ENCODE measurements at places on chromosomes 2 and 18.

DNA sequence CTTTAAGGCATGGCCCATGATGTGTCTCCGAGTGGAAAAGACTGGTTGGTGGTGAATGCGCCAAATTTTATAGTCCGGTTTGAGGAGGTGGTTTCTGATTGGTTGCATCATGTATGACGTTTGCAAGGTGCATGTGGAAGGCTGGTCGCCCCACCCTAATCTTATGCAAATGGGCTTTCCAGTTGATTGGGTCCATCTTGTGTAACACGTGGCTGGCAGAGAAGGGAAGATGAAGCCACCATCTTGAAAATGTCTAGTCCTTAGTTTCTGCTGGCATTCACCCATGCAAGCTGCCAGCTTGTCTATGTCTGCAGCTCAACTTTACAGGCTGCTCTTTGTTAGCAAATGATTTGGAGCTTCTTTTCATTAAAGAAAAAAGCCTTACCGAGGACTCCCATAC is 132.2 kb downstream of the PIK3C3 start:
- no peak for DNase-seq

GRCh38 chr18:48308027-48308635 is 101.1 kb downstream of the ZBTB7C start:
- DNase-seq = no peak

- DNase-seq = no peak
These were observed 181.3 kb downstream of the INSIG2 start for GRCh38 chr2:118269408-118270051.

DNA sequence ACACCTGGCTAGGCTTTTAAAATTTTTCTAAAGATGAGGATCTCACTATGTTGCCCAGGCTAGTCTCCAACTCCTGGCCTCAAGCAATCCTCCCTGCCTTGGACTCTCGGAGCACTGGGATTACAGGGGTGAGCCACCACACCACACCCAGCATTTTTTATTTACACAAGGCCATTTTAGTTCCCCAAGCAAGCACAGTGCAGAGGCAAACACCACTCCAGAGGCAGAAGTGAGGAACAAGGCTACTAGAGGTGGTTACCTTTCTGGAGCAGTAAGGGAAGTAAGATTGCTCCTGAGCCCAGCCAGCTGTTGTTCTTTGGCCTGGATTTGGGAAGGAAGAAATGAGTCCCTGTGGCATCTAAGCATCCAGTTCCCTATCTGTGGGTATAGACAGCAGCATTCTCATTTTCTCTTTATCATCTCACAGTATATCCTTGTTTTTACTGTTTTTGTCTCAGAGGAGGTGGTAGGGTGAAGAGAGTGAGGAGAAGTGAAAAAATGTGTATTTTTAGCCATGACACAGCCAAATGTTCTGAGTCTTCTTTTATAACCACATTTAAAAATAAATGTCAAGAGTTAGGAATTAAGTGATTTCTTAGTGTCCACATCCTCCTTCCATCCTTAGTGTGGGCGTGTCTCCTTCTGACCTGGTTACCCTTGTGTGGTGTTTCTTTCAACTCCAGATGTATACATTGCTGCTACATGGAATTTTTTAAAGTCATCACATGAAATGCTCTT is 10.5 kb upstream of the TTC39C start:
- DNase-seq = no peak

- no peak for DNase-seq
These were observed 6.5 kb downstream of the IL1B start for GRCh38 chr2:112829961-112830681.

DNA sequence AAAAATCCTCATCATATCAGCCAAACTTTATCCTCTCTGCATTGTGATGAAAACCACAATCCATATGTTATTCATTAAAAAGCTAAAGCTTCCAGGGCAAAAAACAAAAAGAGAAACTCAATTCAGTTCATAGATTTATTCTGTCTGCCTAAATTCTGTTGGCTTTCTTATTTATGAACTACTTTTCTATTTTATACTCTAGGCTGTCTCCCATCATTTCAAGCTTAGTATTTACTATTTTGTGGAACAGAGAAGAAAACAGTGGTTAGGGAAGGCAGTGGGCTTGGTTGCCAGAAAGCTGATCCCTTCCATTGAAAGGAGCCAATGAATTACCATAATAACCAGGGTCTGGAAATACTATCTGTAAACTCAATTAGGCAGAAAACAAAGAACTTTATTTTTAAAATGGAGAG is 71.8 kb downstream of the RAPH1 start:
- DNase-seq = no peak

DNA sequence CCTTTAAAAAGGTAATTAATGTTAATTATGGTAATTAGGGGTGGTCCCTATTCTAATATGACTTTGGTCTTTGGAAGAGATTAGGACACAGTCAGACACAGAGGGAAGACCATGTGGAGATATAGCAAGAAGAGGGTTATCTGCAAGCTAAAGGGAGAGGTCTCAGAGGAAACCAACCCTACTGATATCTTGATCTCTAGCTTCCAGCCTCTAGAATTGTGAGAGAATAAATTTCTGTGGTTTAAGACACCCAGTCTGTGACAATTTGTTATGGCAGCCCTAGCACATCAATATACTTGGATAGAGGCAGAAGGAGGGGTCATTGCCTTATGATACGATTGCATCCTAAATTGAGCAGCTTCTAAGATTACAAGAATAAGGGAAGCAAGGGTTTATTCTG is 21.3 kb upstream of the NT5C1B start:
- no peak for DNase-seq

DNA sequence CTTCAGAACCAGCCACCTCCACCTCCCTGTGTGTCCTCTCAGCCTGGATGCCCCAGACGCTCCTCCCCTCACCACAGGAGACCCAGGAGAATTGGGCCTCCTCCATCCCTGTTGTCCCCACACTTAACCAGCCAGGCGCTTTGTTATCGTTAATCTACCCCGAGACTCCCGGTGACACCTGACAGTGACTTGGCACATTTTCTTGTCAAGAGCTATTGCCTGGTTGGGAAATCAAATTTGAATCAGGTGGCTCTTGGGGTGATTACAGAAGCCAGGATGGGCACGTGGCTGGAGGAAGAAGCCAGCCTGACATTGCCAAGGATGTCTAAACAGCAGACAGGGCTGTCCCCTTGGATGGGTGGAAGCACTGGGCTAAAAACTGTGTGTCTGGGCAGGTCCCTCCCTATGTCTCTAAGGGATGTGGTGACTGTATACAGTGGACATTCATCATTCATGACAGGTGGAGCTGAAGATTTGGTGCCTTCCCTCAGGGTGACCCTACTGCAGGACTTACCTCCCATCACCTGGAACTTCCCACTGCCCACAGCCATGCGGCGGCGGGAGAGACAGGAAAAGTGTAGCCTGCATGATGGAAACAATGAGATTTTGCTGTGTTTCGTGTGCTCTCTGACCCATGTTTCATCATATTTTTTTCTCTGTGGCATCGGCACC is 157.2 kb upstream of the CAPN13 start:
- no peak for DNase-seq

DNA sequence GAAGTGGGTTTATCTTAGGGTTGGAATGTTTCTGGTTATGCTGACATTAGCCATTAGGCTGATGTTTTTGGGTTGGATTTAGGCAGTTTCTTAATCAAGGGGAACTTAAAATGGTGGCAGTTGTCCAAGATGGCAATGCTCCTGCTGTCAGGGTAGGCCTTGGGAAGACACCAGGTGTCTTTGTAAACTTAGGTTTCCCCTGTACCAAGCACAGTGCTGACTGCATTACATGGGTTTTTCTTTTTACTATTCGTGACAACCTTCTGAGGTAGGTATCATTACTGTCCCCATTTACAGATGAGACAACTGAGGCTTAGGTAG is 528 bp upstream of the ATG16L1 start:
- DNase-seq = no peak

DNA sequence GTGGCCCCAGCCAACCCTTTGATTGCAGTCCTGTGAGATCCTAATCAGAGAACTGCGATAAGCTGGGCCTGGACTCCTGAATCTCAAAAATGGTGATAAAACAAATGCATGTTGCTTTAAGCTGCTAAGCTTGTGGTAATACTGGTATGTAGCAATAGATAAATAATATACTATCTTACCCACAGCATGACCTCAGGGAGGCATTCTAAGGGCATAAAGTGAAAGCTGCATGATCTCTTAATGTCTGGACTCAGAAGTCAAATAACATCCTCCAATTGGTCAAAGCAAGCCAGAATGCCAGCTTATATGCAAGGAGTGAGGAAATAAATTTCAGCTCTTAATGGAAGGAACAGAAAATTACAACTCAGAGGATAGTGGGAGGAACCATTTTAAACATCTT is 246.1 kb downstream of the FSIP2 start:
- DNase-seq = no peak

GRCh38 chr2:171807831-171808393 is 86.1 kb downstream of the SLC25A12 start:
- no peak for DNase-seq

GRCh38 chr2:217527590-217528202 is 475.1 kb downstream of the TNS1 start:
- DNase-seq = no peak

GRCh38 chr18:80167931-80168330 is 58.9 kb downstream of the ADNP2 start:
- DNase-seq = no peak

DNA sequence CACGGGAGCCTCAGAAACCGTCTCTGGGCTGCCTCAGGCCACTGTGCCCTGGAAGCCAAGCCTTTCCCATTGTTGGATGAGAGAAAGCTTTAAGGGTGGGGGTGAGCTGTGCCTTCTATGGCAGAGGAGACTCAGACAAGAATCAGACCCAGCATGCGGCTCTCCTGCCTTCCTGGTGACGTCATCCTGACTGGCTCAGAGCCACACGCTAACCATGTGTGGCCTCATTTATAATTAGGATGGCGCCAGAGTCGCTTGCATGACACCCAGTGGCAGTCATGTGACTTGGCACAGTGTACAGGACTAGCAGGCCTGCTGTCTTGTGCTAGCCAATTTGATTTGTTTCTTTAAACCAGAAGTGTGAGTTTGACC is 99.1 kb downstream of the SH3BP4 start:
- no peak for DNase-seq

- no peak for DNase-seq
These were observed 172.9 kb downstream of the MAIP1 start for GRCh38 chr2:200128296-200128695.

DNA sequence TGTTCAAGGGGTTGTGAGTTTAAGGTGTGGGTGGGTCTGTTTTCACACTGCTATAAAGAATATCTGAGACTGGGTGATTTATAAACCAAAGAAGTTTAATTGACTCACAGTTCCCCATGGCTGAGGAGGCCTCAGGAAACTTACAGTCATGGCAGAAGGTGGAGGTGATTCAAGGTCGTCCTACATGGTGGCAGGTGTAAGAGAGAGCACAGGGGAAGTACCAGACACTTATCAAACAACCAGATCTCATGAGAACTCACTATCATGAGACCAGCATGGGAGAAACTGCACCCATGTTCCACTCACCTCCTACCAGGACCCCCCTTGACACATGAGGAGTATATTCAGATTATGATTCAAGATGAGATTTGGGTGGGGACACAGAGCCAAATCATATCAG is 38.0 kb downstream of the RHBDD1 start:
- no peak for DNase-seq

DNA sequence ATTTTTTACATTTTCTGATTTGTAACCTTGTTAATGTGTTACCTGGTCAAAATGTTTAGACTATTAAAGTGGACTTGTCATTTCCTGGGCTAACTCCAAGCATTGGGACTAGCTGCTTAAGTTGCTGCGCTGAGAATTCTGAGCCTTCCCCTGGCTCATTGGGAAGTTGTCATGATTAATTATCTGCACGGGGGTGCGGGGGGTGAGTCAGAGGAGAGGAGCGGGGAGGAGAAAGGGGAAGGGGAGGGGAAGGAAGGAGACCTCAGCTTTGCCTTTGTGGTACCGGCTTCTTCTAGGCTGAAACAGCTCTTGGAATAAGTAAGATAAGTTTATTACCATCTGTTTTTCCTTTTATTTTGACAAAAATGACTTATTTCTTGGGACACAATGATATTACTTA is 52.9 kb upstream of the APCDD1 start:
- DNase-seq = no peak

GRCh38 chr2:99140056-99140859 is 1.2 kb upstream of the C2orf15 start:
- no peak for DNase-seq

DNA sequence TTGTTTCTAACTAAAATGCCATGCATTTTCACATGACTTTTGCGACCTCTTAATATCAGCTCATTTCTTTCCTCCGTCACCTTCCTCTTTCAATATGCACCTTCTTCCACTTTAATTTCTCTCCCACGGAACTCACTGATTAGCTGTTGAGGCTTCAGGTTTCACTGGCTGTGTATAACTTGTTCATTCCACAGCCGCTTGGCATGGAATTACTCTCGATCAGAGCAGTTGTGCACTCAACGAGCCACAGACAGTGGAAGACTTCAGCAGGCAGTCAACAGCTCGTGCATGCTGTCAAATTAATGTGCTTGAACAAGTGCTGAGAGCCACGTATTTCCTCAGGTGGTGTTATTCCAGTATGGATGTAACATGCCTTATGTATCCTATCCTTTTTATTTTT is 491.2 kb upstream of the DDX18 start:
- DNase-seq = no peak

DNA sequence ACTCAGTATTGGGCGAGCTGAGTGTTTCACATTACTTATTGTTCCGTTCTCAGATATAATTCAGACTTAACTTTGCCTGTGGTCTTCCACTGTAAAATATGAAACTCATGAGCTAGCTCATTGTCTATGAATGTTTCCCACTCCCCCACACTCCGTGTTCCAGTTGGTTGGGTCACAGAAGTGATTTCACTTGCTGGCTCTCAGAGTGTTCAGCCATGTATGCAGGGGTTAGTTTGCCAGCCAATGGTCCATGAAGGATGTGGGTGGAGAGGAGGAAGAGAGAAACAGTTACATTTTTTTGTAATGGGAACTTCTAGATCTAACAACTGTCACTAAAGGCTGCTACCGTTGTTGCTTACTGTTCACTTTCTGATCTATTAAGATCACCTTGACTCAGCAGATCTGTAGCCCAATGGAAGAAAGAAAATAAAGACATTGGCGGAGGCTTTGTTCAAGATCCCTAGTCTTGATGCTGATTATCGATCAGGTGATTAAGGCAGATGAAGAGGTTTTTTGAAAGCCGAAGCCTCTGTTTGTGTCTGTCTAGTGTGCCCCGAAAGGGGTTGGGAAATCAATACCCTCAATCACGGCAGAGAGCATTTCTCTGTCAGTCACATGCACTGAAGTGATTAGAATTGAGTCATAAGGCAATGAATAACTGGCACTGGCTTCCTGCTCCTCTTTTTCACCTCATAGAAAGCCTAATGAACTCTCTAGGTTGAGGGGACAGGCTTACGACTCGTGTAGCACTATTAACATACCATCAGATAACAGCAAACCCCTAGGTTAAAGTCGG is 279.7 kb upstream of the FIGN start:
- DNase-seq = no peak
